ENCODE measurements at places on chromosomes 2 and 18. TPM values are rescaled to one million over a fixed set of nuclear protein-coding genes. Genes with fewer than 3 reads are reported as not detected.

DNA sequence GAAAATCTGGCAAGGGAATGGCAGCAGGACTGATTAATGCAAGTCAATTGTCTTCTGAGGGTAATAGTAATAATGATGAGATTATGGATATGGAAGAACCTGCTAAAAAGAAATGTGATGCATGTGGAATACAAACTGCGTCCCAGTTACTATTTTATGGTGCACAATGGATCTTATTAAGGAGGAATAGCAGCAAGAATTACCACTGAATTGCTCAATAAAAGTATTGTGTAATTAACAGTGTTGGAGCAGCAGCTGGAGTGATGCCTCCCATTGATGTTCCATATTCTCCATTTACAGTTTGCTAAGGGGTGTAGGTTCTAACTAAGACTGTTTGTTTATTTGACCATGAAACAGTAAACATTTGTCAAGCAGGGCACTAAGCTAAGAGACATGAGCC, 167.9 kb downstream of the HRH4 start:
- DNase-seq = no peak

GRCh38 chr18:23951206-23951605, 63.3 kb upstream of the TTC39C start:
- no peak for DNase-seq

- DNase-seq = no peak
These were observed 57.1 kb upstream of the TWIST2 start for GRCh38 chr2:238790833-238791230.

DNA sequence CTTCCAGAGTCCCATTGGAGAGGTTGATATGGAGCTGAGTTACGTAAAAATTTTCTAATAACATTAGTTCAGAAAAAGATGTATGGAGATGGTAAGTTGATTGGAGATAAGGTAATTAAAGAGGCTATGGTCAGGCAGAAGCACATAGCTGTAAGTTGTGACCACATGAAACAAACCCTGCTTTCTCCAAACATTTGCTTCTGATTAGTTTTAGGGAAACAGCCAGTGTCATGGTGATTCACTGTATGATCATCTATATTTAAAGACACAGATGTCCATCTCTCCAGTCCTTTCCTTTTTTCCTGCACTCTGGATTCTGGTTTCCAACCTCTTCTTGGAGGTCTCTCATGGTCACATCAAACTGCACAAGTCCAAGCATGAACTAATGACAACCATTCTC, 1550.8 kb upstream of the PIK3C3 start:
- DNase-seq = no peak

TSPYL6 gene
- total RNA-seq = not detected
